ENCODE measurements at places on chromosomes 11 and 22.

GRCh38 chr11:17775507-17776211 is 41.1 kb downstream of the KCNC1 start:
- no peak for DNase-seq

GRCh38 chr11:120035756-120036155 is 102.2 kb downstream of the TRIM29 start:
- DNase-seq, result no peak

- DNase-seq, result no peak
Observed at GRCh38 chr22:43553451-43554258, 141.8 kb downstream of the MPPED1 start.

- no peak for DNase-seq
Observed at GRCh38 chr22:39095971-39096370, 1.1 kb upstream of the APOBEC3H start.

- no peak for DNase-seq
Observed at GRCh38 chr22:38873469-38874411, 1.7 kb upstream of the CBX6 start.

DNA sequence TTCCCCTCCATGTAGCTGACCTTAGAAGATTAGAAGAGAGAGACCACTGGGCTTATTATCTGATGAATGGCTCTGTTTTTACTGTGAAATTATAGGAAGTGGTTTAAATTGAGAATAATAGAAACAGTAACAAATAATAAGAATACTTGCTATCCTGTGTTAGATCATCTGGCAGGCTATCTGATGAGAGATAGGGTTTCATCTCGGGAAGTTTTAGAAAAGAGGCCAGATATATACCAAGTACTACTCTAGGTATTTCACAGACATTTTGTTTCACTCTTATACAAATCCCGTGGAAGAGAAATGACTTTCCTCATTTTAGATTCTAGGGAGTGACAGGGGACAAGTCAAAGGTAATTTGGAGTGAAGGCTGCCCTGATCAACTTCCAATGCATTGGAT is 198.4 kb downstream of the MAML2 start:
- DNase-seq, result no peak

DNA sequence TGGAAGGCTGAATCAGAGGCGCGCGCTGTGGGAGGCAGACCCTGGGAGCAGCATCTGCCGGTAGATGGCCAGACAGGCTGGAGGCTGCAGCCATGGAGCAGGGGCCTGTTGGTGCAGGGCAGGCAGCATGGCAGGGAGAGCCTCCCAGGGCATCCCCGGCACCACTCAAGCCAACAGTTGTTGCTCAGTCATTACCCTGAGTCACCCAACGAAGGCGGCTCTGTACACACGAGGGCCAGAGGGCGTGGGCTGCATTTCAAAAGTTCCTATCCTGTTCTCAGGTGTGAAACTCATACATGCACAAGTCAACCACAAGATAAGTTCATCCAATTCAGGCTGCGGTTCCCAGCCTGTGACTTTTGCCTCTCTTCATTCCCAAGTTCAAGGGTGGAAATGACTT is 2.6 kb downstream of the ANO1 start:
- no peak for DNase-seq

DNA sequence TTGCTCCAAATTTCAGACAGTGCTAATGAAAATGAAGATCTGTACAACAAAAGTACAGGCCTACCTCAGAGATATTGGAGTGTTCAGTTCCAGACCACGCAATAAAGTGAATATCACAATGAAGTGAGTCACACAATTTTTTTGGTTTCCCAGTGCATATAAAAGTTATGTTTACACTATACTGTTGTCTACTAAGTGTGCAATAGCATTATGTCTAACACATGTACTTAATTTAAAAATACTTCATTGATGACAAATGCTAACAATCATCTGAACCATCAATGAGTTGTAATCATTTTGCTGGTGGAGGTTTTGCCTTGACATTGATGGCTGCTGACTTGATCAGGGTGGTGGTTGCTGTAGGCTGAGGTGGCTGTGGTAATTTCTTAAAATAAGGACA is 60.6 kb upstream of the E2F8 start:
- no peak for DNase-seq

DNA sequence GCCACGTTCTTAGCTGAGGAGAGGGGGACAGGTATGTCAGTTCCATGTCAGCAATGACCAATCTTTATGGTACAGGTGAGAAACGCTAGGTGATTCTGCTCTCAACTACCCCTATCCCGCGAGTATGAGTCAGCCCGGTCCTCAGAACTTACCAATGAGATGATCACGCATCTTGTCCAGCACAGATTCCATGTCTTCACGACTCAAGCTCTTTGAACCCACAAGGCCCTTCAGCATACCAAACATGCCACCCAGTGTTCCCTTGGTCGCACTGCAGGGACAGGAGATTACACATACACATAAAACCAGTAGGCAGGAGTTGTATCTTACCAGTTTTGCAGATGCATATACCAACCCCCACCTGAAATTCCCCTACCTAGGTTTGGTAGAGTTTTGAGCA is 2.9 kb downstream of the SRPRA start:
- no peak for DNase-seq

- DNase-seq, result no peak
Observed at GRCh38 chr11:46100670-46101069, 20.6 kb downstream of the PHF21A start.

- DNase-seq, result no peak
Observed at GRCh38 chr11:106988151-106989077, 29.9 kb downstream of the GUCY1A2 start.

DNA sequence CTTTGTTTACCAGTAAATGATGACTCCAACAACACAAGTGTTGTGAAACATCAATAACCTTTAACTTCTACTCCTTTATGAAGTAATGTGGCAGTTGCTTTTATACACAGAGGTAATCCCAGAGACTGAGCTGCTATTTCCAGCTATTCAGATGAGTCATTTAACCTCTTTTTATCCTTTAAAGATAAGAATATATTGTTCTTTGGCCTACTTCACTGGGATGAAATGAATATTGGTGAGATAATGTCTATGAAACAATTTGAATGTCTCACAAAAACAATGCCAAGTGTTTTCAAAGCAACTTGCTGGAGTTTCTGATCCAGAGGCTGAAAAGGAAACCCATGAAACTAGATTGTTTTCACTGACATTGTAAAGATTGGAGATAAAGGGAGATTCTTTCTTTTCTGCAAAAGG is 564.4 kb upstream of the LUZP2 start:
- DNase-seq, result no peak

GRCh38 chr22:50489363-50490243 is 2.9 kb downstream of the MIOX start:
- DNase-seq, result no peak

- no peak for DNase-seq
Observed at GRCh38 chr11:134533511-134533910, 121.5 kb upstream of the B3GAT1 start.

- DNase-seq, result no peak
Observed at GRCh38 chr11:95576146-95576845, 213.3 kb downstream of the FAM76B start.

GRCh38 chr22:39205344-39206021 is 39.3 kb downstream of the PDGFB start:
- DNase-seq, result no peak

GRCh38 chr11:90204832-90205646 is 17.8 kb downstream of the CHORDC1 start:
- peak; percentile 69 for DNase-seq

GRCh38 chr22:29768052-29768693 is 1.0 kb downstream of the UQCR10 start:
- no peak for DNase-seq

- DNase-seq, result no peak
Observed at GRCh38 chr11:34655335-34656008, 34.6 kb downstream of the EHF start.

DNA sequence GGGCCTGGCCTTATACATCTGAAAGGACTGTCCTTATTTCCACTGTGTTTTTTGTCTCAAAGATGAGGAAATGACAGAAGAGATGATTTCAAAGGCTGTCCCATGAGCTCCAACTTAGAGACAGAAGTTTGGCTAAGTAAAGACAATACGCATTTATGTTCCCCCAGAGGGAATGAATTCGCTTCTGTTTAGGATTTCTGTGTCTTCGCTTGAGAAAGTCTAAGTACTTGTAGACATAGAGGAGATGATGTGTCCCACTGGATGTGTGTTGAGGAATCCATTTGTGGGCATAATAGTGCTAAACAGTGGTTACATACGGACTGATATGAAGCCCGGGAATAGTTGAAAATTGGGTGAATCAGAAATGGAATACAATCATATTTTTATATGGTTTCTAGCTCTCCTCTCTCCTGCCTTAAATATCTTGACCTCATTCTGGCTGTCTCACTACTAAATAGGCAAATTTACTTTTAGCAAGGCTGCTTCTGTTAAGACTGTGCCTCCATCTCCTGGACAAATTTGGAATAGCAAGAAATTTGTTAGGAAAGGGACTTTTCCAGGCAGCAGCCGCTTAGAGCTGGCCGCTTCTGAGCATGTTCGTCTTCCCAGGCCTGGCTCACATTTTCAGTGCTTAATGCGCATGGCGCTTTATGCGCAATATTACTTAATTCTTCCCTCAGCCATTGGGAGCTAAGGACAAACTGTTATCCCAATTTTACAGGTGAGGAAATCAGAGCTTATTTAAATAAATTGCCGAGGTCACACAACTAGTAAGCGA is 1.9 kb upstream of the PEX26 start:
- peak; percentile 85 for DNase-seq

DNA sequence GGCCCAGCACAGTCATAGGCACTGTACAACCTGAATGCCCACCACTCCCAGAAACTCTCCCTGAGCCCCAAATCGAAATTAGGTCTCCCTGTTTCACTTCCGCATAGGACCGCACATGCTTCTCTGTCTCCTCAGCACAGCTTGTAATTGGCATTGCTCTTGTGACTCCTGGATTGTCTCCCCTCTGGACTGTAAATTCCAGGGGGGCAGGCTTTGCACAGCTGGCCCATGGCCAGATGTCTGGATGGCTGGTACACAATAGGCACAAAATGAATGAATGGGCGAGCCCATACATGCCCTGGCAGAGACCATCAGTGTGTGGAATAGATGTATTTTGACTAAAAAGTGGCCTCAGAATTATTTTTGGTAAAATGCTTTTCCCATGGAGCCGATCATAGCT is 63.3 kb upstream of the PHF21B start:
- no peak for DNase-seq

GRCh38 chr11:71188073-71188472 is 64.3 kb downstream of the SHANK2 start:
- no peak for DNase-seq

- DNase-seq, result peak; percentile 57
Observed at GRCh38 chr11:101436511-101437142, 147.2 kb downstream of the TRPC6 start.

- no peak for DNase-seq
Observed at GRCh38 chr11:2816941-2817421, 68.6 kb downstream of the CDKN1C start.

- DNase-seq, result no peak
Observed at GRCh38 chr22:37533995-37534394, 14.8 kb upstream of the CARD10 start.

DNA sequence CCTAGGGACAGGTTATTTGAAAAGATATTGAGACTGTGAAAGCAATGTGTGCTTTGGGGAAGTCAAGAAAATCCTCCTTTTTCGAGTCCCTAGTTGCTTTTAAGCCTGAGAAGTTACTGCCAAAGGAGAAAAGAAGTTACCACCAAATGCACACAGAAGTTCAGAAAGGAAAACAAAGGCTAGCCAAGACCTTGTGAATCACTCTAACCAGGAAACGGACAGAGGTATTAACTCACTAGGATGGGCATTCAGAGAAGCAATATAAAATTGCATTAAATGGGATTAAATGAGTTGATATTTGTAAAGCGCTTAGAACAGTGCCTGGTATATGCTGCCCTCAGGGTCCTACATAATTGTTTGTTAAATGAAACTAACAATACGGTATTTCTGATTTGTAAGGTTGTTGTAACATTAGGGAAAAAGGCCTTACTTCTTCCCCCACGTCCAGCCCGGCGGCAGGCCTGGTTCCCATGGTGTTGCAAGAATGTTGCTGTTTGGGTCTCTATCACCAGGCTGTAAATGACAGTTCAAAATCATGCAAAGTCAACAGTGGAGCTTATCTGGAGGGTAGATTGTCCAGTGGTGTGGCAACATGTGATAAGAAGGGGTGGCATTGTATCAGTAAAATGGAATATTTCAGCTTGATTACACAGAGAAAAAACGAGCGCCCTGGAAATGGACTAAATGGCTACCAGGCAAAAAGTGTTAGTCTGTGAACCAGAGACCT is 7.1 kb downstream of the TMA7B start:
- no peak for DNase-seq

GRCh38 chr11:94673951-94674491 is 94.1 kb upstream of the AMOTL1 start:
- DNase-seq, result no peak

- DNase-seq, result no peak
Observed at GRCh38 chr11:76251226-76251575, 44.9 kb upstream of the WNT11 start.

GRCh38 chr11:11108026-11108425 is 245.0 kb downstream of the CSNK2A3 start:
- DNase-seq, result no peak

DNA sequence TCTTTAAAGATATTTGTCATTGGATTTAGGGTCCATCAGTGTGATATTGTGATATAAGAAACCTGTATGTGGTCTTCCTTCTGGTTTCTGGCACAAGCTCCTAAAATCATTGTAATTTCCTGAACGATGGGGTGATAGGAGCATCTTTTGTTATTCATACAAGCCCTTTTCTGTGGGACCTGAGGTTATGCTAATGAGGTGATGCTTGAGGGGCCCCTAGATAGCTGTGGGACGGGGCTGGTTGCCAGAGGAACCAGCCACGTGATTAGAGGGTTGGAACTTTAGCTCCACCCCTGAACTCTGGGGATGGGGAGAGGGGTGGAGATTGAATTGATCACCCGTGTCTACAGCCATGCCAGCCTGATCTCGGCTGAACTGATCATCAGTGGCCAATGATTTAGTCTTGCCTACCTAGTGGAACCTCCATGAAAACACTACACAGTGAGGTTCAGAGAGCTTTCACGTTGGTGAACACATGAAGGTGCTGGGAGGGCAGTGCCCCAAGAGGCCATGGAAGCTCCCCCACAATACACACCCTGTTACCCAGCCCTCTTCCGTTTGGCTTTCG is 62.8 kb downstream of the BCR start:
- no peak for DNase-seq

DNA sequence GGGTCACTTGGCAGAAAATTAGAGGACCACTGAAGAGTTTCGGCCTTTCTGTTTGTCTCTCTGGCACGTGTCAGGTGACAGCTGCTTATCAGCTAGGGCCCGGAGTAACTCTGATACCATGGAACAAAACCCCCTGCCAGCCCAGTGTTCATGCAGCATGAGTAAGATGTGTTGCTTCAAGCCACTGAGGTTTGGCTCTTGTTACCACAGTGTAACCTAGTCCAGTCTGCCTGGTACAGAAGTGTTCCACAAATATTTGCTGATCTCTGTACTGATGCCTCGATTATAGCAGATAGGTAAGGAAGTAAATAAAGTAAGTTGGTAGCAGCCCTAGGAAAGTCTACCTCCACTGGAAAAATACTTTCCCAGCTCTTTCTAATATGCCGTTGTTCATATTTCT is 20.5 kb upstream of the ETS1 start:
- no peak for DNase-seq

GRCh38 chr22:26887916-26888315 is 230.5 kb downstream of the MIAT start:
- DNase-seq, result no peak

Measured in SK-N-DZ (cell line).